H1 (cell line): ENCODE measurements at places on chromosomes 4 and X.

DNA sequence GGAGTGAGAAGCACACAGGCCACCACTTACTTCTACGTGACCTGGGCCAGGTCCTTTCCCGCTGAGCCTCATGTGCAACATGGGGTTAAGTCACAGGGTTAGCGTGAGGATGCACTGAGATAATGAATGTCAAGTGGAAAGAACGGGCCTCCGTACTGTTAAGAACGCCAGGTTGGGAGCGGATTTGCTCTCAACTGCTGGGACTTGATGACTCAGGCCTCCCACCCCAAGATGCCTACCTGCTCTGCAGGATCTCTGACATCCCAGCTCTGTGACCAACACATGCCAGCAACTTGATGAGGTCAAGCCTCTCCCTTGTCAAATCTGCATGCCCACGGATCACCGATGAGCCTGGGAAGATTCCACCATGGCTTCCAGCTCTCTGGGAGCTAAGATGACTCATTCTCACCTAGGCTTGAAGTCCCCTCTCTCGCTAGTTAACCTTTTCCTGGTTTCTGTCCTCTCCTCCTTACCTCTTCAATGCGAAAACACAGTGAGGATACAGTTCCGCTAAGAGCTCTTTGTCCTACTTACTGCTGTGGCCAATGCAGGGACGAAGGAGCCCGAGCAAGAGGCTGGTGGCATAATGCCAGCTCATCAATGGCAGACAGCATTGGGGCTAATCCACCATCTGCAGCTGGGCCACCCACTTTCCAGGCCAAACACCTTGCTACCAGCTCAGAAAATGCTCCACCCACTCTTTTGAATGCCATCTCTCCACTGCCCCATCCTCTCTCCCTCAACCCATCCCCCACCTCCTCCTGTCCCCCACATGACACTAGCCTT lies 67.6 kb downstream of the PJA1 start:
- H3K4me1 ChIP-seq = 0 out of 2 replicates have a peak, but pooled peaks cover 3% of the 10 kb centered on the region
- no peak overlapping the region for H3K27ac ChIP-seq
- H3K4me3 ChIP-seq = no peak overlapping the region
- DNase-seq = no peak

DNA sequence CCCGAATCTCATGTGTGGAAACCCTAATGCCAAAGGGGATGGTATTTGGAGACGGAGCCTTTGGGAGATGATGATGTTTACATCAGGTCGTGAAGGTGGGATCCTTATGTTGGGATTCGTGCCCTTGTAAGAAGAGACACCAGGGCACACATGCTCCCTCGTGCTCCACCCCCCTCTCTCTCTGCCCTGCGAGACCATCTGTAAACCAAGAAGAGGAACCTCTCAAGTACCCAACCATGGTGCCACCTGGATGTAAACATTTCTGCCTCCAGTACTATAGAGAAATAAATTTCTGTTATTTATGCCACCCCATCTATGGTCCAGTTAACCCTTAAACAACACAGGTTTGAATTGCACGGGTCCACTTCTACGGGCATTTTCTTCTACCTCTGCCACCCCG lies 179.4 kb downstream of the DHRSX start:
- no peaks in the 10 kb centered on the region for H3K27me3 ChIP-seq
- no peak overlapping the region for H3K4me3 ChIP-seq
- H3K4me1 ChIP-seq = no peaks in the 10 kb centered on the region
- no peak overlapping the region for H3K27ac ChIP-seq
- H3K36me3 ChIP-seq = no peaks in the 10 kb centered on the region

DNA sequence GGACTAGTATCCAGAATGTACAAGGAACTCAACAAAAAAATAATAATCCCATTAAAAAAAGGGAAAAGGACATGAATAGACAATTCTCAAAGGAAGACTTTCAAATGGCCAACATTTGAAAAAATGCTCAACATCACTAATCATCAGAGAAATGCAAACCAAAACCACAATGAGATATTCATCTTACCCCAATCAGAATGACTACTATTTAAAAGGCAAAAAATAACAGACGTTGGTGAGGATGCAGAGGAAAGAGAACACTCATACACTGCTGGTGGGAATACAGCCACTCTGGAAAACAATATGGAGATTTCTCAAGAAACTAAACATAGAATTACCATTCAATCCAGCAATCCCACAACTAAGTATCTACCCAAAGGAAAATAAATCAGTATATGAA lies 133.1 kb downstream of the KDR start:
- H3K27ac ChIP-seq = no peak overlapping the region
- H3K27me3 ChIP-seq = no peaks in the 10 kb centered on the region
- no peak overlapping the region for H3K4me3 ChIP-seq

DNA sequence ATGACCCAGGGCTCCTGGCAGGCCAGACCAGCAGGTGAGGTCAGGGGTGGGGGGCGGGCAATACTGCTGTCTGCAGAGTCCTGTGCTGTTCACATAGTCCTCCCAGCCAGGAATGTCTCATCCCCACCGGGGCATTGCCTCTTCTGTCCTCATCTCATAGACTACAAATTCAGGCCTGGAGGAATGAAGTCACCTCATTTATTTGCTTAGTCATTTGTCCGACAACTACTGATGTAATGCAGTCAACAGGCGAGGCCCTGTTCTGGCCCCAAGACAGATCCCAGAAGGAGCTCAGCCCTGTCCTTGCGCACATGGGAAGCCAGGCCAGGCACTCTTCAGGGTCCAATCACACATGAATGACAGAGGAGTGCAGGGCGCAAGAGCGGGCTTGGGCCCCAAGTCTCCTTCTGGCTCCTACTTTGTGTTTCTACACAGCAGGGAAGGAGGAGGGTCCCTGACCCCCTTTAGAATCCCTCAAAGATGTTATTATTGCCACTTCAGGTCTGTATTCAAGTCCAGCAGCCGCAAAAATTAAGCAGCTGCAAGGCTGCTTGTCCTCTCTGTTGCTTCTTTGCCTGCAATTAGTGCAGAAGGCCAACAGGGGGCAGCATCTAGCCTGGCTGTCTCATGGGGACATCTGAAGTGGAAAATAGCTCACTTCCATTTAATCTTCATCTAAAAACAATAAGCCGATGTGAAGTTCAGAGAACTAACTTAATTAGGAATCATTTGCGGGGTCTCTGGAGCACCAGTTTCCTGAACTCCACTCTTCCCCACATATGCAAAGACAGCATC lies 15.2 kb upstream of the HMX1 start:
- H3K36me3 ChIP-seq = no peaks in the 10 kb centered on the region
- DNase-seq = no peak
- H3K27ac ChIP-seq = no peak overlapping the region
- peaks cover 77% of the 10 kb centered on the region for H3K27me3 ChIP-seq
- no peak overlapping the region for H3K4me3 ChIP-seq

DNA sequence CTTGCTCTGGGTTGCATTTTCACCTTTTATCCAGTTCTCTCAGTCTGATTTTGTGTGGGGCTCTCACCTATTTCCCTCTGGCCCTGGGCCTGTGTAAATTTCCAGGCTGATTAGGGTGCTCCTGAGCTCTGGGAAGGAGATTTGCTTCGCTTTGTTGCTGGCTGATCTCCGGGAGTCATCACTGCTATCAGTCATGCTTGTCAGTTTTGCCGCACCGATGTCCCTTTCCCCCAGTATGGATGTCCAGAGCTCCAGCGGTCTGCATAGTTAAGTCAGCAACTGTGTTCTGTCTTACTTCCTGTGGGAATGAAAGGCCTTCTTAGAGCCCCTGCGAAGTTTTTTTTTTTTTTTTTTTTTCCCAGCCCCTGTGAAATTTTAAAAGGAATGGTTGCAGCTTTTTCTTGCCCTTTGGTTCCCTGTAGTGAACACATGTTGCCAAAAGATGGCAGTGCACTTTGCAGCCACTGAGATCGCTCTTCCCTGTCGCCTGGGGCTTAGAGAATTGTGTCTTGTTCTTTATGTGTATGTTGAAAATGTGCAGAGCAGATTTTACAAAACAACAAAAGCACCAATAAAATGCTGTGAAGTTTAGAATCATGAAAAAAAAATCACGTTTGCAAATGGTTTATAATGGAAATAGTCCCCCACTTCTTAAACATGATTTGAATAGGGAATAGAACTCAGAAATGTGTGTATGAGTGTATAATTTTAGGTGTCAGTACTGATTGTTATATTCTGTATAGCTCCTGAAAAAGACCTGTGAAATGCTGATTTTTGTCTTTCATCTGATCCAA lies 109.1 kb upstream of the SLC4A4 start:
- no peaks in the 10 kb centered on the region for H3K36me3 ChIP-seq
- DNase-seq = peak; percentile 5
- no peak overlapping the region for H3K4me3 ChIP-seq
- no peaks in the 10 kb centered on the region for H3K27me3 ChIP-seq
- H3K27ac ChIP-seq = no peak overlapping the region

DNA sequence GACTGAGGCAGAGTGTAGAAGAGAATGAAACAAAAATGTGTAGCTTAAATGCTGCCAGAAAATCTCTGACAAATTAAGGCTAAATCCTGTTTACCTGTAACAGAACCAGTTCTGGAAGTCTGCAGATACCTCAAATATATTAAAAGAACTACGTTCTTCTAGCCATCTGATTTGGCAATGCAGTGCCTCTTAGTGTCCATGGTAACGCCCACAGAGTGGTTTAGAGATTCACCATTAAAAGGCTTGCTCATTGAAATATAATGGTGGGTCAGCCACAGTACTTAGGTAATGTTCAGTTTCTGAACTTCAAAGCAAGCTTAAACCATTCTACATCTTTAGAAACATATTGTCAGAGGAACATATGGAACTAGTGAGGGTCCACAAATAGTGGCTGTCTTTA lies 23.2 kb upstream of the LUZP4 start:
- no peak overlapping the region for H3K4me3 ChIP-seq
- no peaks in the 10 kb centered on the region for H3K36me3 ChIP-seq
- DNase-seq = no peak
- no peak overlapping the region for H3K27ac ChIP-seq
- no peaks in the 10 kb centered on the region for H3K27me3 ChIP-seq

- no peak for DNase-seq
- H3K4me1 ChIP-seq = no peaks in the 10 kb centered on the region
- no peak overlapping the region for H3K27ac ChIP-seq
- H3K4me3 ChIP-seq = no peak overlapping the region
- no peaks in the 10 kb centered on the region for H3K27me3 ChIP-seq
- H3K36me3 ChIP-seq = no peaks in the 10 kb centered on the region
Observed at GRCh38 chr4:34731070-34731469, 1513.2 kb downstream of the ARAP2 start.

GRCh38 chr4:74934016-74934831 lies 1.3 kb downstream of the PARM1 start:
- peak overlapping the region; percentile 66 for H3K4me3 ChIP-seq
- DNase-seq = peak; percentile 55
- H3K36me3 ChIP-seq = no peaks in the 10 kb centered on the region
- H3K27me3 ChIP-seq = peaks cover 4% of the 10 kb centered on the region

- H3K4me3 ChIP-seq = peak overlapping the region; percentile 65
- peaks cover 4% of the 10 kb centered on the region for H3K4me1 ChIP-seq
- H3K27ac ChIP-seq = no peak overlapping the region
- H3K36me3 ChIP-seq = peaks cover 4% of the 10 kb centered on the region; the same call in 1 of the 2 replicates
- H3K27me3 ChIP-seq = no peaks in the 10 kb centered on the region; the same call in 1 of the 2 replicates
Observed at GRCh38 chrX:48695534-48695896, 1.0 kb upstream of the SUV39H1 start.

GRCh38 chr4:72006586-72006985 lies 25.2 kb upstream of the NPFFR2 start:
- no peaks in the 10 kb centered on the region for H3K36me3 ChIP-seq
- no peak overlapping the region for H3K4me3 ChIP-seq
- no peak for DNase-seq
- H3K27me3 ChIP-seq = no peaks in the 10 kb centered on the region

DNA sequence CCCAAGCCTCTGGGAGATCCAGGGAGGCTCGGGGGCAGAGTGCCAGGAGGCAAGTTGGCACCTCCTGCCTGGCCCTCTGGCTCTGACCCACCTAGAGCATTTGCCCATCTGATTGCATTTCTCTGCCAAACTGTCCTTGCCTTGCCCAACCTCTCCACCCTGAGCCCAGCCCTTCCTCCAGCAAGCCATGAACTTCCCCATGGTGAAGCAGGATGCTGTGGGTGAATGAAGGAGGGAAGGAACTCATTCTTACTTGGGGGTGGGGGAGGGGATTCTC lies 9.3 kb upstream of the CNGA2 start:
- 0 out of 2 replicates have a peak, but pooled peaks cover 3% of the 10 kb centered on the region for H3K4me1 ChIP-seq
- no peak overlapping the region for H3K27ac ChIP-seq
- H3K4me3 ChIP-seq = no peak overlapping the region
- DNase-seq = no peak

GRCh38 chr4:28093071-28093470 lies 1232.4 kb downstream of the STIM2 start:
- H3K27me3 ChIP-seq = no peaks in the 10 kb centered on the region
- no peak overlapping the region for H3K27ac ChIP-seq
- DNase-seq = no peak
- H3K4me1 ChIP-seq = no peaks in the 10 kb centered on the region

GRCh38 chr4:84215217-84215616 lies 283.9 kb downstream of the NKX6-1 start:
- H3K4me1 ChIP-seq = peaks cover 6% of the 10 kb centered on the region
- no peaks in the 10 kb centered on the region for H3K36me3 ChIP-seq
- no peak for DNase-seq
- H3K27ac ChIP-seq = no peak overlapping the region
- H3K4me3 ChIP-seq = no peak overlapping the region

- no peaks in the 10 kb centered on the region for H3K27me3 ChIP-seq
- H3K36me3 ChIP-seq = no peaks in the 10 kb centered on the region
- peaks cover 6% of the 10 kb centered on the region for H3K4me1 ChIP-seq
- no peak overlapping the region for H3K4me3 ChIP-seq
- DNase-seq = no peak
Observed at GRCh38 chrX:132822634-132823012, 135.8 kb downstream of the HS6ST2 start.

GRCh38 chr4:77344784-77345183 lies 187.8 kb downstream of the CCNG2 start:
- no peaks in the 10 kb centered on the region for H3K27me3 ChIP-seq
- no peak overlapping the region for H3K27ac ChIP-seq
- H3K4me3 ChIP-seq = no peak overlapping the region
- H3K4me1 ChIP-seq = peaks cover 6% of the 10 kb centered on the region
- no peaks in the 10 kb centered on the region for H3K36me3 ChIP-seq

GRCh38 chr4:95251568-95251967 lies 297.2 kb downstream of the UNC5C start:
- no peaks in the 10 kb centered on the region for H3K27me3 ChIP-seq
- H3K27ac ChIP-seq = no peak overlapping the region
- DNase-seq = no peak
- H3K4me3 ChIP-seq = no peak overlapping the region
- H3K36me3 ChIP-seq = no peaks in the 10 kb centered on the region

- H3K27me3 ChIP-seq = no peaks in the 10 kb centered on the region
- no peak for DNase-seq
Observed at GRCh38 chr4:147788791-147789190, 56.9 kb downstream of the ARHGAP10 start.

- no peaks in the 10 kb centered on the region for H3K36me3 ChIP-seq
- H3K27ac ChIP-seq = no peak overlapping the region
- H3K4me1 ChIP-seq = peaks cover 13% of the 10 kb centered on the region
- no peaks in the 10 kb centered on the region for H3K27me3 ChIP-seq
Observed at GRCh38 chr4:3366893-3367775, 74.3 kb downstream of the RGS12 start.

GRCh38 chrX:108380222-108380621 lies 58.0 kb downstream of the COL4A6 start:
- DNase-seq = no peak
- H3K4me1 ChIP-seq = no peaks in the 10 kb centered on the region
- H3K4me3 ChIP-seq = no peak overlapping the region
- no peaks in the 10 kb centered on the region for H3K36me3 ChIP-seq
